ENCODE measurements at places on chromosomes 11 and 22.
A peak's percentile ranks its signal among the peaks of the same experiment; 100 is the strongest.

GRCh38 chr11:33059331-33060007, 20.1 kb downstream of the TCP11L1 start:
- DNase-seq: no peak

DNA sequence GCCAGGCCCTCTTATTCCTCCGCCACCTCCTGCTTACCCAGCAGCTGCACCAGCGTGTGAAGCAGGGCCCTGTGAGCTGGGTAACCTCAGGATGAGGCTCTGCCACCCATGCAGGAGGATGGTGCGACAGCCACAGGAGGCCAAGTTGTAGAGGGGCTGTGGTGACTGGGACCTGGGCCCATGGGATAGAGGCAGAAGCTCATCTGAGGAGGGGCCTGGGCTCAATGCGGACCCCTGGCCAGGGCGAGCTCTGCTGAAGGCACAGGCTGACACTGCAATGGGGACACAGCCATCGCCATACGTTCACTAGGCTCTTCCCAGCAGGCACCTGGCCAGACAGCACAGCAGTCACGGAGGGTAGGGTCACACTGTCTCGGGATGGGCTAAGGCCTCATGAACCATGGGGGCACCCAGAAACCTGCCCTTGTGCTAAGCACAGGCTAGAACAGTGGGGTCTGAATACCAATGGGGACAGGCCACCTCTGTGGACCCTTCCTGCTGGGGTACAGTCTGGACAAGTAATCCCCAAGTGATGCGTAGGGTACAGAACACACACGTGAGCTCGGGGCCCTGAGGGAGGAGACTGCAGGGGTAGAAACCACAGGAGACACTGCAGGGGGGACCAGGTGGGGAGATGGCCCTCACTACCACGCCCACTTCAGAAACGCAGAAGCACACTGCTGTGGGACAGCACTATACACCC, 35.3 kb downstream of the GNB1L start:
- no peak for DNase-seq

DNA sequence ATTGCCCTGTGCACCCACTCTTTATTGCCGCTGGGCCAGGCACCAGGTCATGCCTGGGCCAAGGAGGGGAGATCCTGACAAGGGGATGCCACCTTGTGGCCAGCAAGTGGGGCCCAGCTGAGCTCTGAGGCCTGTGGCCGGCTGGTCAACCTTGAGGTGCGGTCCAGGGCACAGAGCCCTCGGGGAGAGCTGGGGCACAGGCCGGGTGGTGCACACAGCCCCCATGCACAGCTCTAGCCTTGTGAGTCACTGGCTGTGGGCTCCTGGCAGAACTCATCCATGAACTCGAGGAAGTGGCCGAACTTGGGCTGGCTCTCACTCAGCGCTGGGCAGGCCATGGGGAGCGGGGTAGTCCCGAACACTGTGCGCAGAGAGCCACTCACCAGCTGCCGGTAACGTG, 94.3 kb downstream of the RNF169 start:
- DNase-seq: no peak

GRCh38 chr11:65132238-65132987, 1.9 kb downstream of the SYVN1 start:
- no peak for DNase-seq

GRCh38 chr11:2535673-2536439, 91.0 kb downstream of the KCNQ1 start:
- no peak for DNase-seq

- DNase-seq: no peak
These were observed 76.8 kb upstream of the RTL6 start for GRCh38 chr22:44574640-44575380.

GRCh38 chr11:72112978-72113808, 698 bp upstream of the ANAPC15 start:
- DNase-seq: no peak

- no peak for DNase-seq
These were observed 1228.6 kb downstream of the LRRC4C start for GRCh38 chr11:40230821-40231220.

DNA sequence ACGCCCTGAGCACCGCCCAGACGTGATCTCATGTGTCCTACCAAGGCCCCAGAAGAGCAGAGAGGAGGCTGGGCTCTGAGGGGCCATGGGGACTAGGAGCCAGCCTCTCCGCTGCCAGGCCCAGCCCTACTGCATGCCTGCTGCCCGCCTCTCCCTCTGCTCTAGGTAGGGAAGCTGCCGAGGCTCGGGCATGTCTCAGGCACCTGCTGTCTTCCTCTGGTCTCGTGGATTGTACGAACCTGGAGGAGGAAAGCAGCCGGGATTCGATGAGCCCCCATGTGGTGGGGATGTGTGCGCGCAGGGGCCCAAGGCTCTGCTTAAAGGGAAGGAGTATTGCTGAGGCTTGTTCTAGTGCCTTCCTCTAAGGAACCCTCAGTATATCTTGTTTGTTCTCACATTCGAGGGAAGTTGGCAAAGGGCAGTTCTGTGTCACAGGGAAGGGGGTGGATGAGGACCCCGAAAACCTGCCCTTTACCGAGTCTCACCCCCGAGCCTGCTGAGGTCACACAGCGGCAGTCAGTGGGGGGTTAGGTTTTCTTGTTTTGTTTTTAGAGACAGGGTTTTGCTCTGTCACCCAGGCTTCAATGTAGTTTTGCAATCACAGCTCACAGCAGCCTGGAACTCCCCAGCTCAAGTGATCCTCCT, 21.2 kb downstream of the DAGLA start:
- no peak for DNase-seq

- DNase-seq: peak; percentile 88
These were observed 476 bp upstream of the KLHL22 start for GRCh38 chr22:20495861-20496681.

DNA sequence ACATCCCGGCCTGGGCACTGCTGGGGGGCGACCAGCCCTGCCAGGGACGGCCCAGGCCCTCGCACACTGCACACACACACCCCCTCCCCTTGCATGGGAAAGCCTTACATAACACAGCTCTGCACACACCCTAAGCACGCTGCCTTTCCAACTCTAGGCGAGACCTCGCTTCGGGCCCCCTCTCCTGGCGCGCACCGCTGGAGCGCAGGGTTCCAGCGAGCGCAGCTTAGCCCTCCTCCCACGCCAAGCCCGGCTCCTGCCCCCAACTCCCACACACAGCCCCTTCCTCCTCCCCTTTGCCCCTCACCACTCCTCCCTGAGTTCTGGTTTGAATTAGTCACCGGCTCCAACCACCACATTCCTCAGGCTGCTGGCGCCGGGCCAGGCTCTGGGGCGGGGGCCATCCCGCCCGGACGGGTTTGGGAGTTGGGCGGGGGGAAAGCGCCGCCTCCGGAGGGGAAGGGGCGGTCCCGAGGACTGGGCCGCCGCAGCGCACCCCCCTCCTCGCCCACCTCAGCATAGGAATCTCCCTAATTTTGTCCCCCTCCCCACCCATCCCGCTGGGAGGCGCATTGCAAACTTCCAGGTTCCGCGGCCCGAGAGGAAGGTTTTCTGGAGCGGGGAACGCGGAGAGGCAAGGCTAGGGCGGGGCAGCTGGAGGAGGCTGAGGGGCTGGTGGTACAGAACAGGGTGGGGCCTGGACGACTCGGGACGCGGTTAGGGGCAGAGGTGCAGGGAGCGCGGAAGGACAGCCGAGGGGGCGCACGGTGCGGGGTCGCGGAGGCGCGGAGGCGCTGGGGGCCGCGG, 966 bp downstream of the AHNAK start:
- DNase-seq: peak; percentile 71

GRCh38 chr11:59000003-59000402, 60.7 kb downstream of the GLYATL1 start:
- DNase-seq: no peak

DNA sequence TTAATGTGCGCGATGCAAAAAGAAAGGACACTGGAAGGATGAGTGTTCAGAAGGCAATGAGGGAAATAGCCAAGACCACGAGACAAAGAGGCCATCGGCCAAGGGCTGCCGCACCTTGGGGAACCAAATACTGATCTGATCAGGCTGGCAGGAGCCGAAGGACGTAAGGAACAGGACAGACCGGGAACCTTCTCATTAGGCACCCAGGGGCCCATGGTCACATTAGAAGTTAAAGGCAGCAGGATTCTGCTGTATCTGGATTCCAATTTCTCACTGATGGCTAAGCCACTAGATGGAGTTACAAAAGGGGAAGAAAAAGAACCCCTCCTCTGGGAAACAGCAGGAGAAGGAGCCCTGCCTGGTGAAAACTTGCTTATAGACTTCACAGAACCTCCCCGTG, 28.8 kb upstream of the CPT1A start:
- no peak for DNase-seq

DNA sequence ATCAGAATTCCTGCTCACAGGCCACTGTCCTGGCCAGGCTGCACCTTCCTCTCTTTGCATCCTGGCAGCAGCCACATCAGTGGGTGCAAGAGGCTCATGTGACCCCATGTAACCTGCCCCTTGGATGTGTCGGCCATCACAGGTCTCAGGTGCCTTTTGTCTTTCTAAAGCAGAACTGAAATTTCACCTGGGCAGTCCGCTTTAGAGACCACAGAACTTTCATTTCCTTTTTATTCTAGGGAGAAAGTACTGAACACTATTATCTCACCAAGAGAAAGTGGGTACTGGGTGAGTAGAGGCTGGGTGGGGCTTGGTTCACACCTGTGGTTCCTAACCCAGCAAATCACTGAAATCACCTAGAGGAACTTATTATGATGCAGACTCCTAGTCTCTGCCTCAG, 51.7 kb upstream of the NUP160 start:
- no peak for DNase-seq

DNA sequence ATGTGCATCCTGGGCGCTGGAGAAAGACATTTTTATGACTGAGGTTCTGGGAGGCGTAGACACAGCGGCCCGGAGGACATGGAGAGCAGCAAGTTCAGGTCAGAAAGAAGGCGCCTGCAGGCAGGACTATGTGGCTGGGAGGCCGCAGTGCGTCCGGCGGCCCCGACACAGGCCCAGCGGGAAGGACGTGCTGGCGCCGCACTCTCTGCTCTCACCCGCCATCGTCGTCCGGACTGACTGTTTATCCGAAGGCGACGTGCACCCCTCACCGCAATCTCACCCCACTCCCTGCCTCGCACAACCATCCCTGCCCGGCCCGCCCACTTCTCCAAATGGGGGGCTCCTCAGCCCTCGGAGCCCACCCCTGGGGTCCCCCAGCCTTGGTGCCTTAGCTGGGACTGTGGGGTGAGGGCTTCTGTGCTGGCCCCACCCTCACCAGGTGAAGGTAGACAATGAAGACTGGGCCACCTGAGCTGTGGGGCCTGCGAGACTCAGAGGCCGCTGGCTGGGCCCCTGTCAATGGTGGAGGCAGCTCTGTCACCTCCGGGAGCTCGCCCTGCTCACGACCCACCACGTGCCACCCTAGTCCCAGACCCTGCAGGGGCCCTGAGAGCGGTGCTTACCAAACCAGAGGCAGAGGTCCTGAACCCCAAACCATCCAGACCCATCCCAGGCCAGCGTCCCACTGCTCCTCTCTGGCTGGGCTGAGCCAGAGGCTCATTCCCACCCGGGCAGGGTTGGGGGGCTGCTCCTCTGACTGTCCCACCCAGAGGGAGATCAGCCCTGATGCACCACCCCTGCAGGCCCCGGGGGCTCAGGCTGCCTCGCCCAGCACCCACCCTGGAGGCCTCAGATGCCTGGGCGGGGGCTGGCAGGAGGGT, 16.2 kb upstream of the MUC5B start:
- DNase-seq: no peak

DNA sequence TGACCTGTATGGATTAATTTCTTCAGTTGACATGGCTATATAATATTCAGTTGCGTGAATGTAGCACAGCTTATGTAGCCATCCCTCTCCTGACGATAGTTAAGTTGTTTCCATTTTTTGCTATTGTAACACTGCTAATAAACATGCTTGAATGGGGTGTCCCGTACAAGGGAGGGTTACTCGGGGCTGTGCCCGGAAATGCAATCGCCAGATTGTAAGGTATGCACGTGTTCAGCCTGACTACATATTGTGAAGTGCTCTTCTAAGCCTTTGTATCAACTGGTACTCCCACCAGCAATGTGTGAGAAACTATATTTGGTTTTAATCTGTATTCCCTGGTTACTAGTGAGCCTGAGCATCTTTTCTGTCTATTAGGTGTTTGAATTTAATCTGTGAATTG, 16.1 kb downstream of the ST3GAL4 start:
- DNase-seq: no peak

DNA sequence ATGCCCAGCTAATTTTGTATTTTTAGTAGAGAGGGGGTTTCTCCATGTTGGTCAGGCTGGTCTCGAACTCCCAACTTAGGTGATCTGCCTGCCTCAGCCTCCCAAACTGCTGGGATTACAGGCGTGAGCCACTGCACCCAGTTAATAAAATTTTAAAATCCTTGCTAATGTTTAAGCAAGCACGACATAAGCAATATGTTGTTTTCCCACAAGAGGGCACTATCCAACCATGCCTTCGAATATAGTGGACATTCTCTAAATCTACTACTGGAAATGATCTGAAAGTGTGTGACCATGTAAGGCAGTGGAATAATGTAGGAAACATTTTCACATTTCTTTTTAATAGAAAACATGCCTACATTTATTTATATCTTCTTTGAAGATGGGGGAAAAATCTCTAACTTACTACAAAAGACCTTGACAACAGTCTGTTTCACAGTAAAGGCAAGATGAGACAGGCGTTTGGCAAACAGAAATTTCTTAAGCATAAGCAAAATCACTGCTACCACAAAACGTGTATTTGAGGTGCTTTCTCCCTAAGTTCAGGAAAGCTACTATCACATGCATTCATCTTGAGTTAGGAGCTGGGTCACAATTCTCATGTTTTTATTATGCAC, 38.2 kb downstream of the PITPNB start:
- no peak for DNase-seq

- DNase-seq: no peak
These were observed 17.3 kb downstream of the TSPO start for GRCh38 chr22:43168471-43169309.

GRCh38 chr11:332651-333480, 12.2 kb upstream of the IFITM3 start:
- no peak for DNase-seq

GRCh38 chr11:2527621-2528291, 82.9 kb downstream of the KCNQ1 start:
- no peak for DNase-seq

- no peak for DNase-seq
These were observed 20.0 kb downstream of the LDLRAD3 start for GRCh38 chr11:35963911-35964310.

DNA sequence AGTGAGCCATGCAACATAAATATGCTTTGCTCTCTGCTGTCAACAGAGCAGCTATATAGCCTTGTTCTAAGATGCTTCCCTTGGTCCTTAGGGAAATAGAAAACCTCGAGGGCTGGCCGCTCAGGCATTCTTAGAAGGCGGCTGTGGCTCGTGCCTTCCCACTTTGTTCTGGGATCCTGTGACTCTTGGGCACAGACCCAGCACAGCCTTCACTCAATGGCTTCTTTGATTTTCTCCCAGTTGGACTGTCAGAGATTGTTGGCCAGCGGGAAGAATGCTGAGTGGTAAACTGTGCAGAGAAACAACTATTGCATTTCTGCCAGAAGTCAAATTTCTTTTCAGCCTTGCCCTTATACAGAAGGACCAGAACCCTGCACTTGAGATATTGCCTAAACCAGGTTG, 9.5 kb upstream of the MICAL2 start:
- no peak for DNase-seq
